Fibroblast of skin of scalp (primary cell): ENCODE measurements at places on chromosomes 1 and 21.

DNA sequence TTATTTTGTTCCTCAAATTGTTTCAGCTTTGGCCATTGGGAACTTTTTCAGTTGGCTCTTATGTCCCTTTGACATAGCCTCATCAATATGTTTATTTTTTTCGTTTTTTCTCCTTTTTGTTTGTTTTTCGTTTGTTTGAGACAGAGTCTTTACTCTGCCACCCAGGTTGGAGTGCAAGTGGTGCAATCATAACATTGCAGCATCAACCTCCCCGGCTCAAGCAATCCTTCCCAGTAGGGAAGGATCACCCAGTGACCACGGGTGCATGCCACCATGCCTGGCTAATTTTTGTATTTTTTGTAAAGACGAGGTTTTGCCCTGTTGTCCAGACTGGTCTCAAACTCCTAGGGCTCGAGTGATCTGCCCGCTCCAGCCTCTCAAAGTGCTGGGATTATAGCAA, 8.1 kb downstream of the POLR3GL start:
- DNase-seq, result no peak

DNA sequence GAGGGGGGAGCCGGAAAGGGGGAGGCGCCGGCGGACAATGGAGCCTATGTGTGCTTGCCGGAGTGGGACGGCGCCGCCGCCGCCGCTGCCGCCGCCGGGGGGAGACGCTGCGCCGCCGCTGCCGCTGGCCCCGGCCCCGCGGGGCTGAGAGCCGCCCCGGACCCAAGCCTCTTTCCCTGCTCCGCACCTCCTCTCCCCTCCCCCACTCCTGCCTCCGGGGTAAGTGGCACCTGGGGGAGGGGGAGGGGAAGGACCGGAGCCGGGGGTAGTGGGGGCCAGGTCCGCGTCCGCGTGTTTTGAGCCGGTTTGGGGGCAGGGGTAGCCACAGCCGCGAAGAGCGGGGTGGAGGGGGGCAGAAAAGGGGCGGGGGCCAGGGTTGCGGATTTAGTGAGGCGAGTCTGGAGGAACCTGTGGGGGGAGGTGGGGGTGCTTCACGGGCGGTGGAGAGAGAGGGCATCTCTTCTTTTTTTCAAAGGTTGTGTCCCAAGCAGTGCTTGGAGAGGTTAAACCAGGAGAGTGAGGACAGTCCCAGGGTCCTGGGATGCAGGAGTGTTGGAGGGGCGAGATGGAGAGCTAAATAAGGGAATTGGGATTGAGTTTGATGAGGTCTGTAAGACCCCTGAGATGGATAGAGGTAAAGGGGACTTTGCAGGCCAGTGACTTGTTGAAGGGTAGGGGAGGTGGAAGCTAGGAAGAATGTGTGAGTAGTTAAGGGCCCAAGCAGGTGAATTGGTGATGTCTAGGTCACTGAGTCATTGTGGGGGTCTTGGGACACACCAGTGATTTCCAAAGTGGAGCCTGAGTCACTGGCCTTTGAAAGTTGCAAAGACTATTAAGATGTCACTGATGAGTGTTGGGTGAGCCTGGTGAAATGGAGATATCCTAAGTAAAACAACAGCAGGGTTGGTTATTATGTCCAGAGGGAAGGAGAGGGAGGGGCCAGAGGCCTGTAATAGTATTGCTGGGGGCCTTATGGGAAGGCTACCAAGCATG, 59.1 kb downstream of the BCL9 start:
- DNase-seq, result peak; percentile 35

DNA sequence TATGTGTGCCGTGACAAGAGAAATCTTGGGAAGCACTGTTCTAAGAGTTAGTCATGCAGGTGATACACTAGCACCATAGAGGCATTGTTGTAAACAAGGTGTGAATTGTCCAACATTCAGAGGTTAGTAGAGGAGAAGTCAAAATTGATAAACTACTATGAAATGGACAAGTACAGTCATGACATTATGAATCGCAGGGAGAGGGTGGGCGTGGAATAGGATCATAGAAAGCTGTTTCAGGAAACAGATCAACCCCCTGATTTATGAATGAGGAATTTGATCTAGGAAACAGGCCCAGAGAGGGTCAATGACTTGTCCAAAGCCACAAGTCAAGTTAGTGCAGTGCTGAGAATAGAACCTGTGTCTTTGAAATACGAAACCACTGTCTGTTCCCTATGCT, 58.5 kb upstream of the LAX1 start:
- DNase-seq, result no peak

- DNase-seq, result no peak
These were observed 12.6 kb upstream of the CD34 start for GRCh38 chr1:207923561-207923960.

- DNase-seq, result no peak
These were observed 86.7 kb downstream of the DDX20 start for GRCh38 chr1:111842411-111842810.

- no peak for DNase-seq
These were observed 279.5 kb downstream of the DSCAM start for GRCh38 chr21:40567501-40567900.

GRCh38 chr1:234518876-234519275, 39.9 kb upstream of the TARBP1 start:
- no peak for DNase-seq

DNA sequence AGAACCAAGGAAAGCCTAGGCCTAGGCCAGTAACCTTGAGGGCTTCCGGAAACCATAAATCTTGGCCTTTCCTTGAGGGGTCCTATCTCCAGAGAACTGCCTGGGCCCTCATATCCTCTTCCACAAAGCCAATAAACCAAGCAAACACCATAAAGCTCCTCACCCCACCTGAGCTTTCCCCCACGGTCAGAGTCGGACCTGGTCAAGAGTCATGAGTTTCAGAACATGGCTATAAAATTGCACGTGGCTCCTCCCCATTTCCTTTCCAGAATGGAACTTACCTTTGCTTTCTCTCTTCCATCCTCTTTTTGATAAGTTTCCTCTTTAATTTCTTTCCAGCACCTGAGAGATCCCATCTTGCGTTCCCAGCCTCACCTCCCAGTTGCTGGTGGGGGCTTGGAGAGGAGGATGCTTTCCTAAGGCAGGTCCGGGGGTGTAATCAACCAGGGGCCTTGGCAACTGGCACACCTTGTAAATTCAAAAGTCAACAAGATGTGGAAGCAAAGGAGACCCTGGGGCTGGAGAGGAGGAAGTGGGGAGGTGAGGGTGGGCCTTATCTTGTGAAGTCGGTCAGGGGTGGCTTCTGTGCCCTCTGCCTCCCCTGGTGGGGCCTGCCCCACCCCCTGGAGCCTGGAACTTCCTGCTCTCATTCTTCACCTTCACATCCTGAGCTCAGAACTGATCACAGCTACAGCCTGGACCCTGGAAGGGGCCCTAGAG, 259.9 kb downstream of the FOXD2 start:
- no peak for DNase-seq

- no peak for DNase-seq
These were observed 35.9 kb upstream of the TMEM52 start for GRCh38 chr1:1954831-1955441.

DNA sequence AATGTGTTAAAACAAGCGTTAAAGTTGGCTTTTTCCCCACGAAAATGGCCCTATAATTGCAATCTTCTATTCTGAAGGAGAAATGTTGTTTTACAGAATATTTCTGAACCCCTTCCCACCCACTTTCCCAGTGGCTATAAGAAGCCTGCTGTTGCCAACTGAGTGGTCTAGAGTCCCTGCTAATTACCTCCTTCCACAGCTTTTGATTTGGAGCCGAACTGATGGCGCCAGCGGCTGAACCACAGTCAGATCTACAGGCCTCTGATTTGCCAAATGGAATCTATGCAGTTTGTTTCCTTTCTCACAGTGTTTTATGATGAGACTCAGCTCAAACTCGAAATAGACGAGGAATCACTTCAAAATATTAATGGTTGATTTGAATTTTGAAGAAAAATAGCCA, 76.0 kb upstream of the C1orf105 start:
- no peak for DNase-seq

GRCh38 chr1:7691576-7691975, 79.5 kb upstream of the VAMP3 start:
- no peak for DNase-seq
